ENCODE measurements at places on chromosomes 4 and X. TPM values are rescaled to one million over a fixed set of nuclear protein-coding genes. Genes with fewer than 3 reads are reported as not detected.

DNA sequence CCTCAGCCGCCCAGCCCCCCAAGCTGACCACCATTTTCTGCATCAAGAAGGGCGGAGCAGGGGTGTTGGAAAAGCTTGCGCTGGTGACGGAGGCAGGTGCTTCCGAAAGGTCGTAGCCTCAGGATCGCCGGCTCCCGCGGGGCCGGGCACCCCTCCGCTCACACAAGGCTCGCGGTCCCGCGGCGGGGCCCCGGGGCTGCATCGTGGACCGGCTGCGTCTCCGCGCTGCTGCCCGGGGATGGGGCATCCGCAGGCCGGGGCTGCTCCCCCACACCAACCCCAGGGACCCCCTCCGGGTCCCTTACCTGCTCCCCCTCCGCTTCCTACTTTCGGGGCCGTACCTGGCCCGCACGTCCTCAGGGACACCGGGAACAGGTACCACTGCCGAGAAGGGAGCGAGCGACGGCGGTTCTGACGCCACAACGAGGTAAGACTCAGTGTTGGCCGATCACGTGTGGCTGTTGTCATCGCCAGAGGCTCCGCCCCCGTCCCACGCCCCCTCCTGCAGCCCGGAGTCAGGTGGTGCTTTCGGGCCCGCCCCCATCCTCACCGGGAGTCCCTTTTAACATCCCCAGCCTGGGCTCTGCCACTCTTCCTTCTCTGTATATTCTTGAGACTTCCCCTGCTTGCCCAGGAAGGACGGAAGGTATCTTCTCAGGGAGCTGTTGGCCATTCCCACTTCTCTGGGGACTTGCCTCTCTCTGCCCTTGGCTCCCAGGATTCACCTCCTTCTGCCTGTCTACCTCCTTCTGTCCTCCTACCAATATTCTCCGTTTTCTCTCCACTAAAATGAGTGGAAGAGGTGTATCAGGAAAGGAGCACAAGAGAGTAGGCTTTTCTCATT is at the start of gene BEX2:
BEX2 (minus strand) TSS at position 436 of the 844 bp plus-strand sequence. CDS start 1,014 bp downstream, outside the sequence.
- peak; percentile 70 for DNase-seq

DNA sequence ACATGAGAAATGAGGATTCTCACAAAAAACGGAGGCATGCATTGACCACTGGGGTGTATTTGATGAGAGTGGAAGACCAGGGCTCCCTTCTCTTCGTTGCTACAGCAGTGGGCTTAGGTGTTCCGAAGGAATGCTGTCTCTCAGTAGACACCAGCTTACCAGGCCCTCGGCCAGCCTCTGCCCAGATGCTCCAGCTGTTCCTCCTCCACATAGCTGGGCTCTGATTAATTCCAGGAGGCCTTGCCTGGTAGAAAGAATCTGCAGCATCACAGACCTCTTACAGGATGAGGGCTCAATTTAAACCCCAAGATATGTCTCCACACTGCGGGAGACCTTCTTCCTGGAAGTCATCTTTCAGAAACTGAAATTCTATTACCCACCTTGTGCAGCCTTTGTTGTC is 346.6 kb upstream of the TENM3 start:
- no peak for DNase-seq

- no peak for DNase-seq
Measured at GRCh38 chr4:140717313-140717712, 38.9 kb downstream of the TBC1D9 start.

GRCh38 chrX:38089173-38089982 is 83.0 kb downstream of the SYTL5 start:
- no peak for DNase-seq

DNA sequence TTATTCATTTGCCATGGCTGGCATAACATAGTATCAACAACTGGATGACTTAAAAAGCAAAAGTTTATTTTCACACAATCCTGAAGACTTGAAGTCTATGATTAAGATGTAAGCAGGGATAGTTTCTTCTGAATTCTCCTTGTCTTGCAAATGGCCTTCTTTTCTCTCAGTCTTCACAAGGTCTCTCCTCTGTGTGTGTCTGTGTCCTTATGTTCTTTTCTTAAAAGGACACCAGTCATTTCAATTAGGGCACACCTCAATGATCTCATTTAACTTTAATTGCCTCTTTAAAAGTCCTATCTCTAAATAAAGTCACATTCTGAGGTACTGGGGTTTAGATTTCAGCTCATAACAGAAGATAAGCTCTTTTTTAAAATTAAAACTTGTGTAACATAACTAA is 399.7 kb downstream of the PABPC4L start:
- no peak for DNase-seq

DNA sequence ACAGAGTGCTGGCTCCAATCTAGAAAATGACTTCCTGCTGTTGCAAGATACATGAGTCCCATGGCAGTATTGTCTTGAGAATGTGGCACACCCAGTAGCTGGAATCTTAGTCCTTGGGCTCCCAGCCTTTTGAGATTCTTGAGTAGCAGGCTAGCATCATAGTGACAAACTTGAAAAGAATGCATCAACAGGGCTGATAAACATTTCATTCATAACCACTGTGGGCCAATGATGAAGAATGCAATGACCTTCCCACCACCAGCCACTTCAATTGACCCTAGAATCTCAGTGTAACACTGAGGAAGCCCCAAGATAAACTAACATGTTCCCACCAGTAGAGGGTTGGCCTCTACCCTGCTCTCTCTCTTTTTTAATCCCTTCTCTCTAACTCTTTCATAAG is 329.3 kb downstream of the GBA3 start:
- DNase-seq = no peak

- no peak for DNase-seq
Measured at GRCh38 chrX:133542476-133542875, 127.2 kb upstream of the GPC4 start.

- DNase-seq = no peak
Measured at GRCh38 chrX:10103023-10103422, 53.8 kb upstream of the CLCN4 start.

- DNase-seq = no peak
Measured at GRCh38 chrX:386239-386767, 404 bp downstream of the PPP2R3B start.

DNA sequence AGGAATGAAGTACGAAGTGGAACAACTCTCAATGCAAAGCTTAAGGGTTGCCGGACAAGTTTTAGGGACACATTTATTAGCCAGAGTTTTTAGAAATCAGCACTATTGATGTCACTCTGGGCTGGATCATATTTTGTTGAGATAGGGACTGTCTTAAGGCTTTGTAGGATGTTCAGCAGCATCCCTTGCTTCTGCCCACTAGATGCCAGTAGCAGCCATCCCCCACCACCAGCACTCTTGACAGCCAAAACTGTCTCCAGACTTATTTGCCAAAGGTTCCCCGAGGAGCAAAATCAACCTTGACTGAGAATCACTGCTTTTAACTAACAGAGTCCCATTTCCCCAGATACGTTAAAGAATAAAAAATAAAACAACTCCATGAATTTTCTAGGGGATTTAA is 1497.3 kb downstream of the STIM2 start:
- DNase-seq = no peak

GRCh38 chrX:7191681-7192110 is 43.7 kb upstream of the PUDP start:
- DNase-seq = no peak

- DNase-seq = no peak
Measured at GRCh38 chrX:45322820-45323219, 122.1 kb upstream of the DIPK2B start.

GRCh38 chr4:38623260-38623659 is 40.7 kb upstream of the KLF3 start:
- DNase-seq = no peak

DNA sequence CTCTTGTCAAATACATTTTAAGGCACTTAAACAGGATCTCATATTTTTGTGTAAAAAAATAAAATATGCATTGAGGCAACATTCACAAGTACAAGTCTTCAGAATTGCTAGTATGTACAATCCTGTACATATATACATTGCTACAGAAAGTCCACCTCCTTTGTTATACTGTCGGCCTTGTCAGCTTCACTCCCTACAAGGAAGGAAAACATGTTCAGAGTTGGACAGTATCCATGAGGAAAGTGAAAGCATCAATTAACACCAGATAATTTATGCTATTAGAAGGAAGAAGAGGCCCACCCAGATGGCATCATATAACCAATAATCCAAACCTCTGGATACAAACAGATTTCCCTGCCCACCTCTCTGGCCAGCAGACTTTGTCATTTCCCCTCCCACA is 42.0 kb downstream of the REELD1 start:
- DNase-seq = no peak

DNA sequence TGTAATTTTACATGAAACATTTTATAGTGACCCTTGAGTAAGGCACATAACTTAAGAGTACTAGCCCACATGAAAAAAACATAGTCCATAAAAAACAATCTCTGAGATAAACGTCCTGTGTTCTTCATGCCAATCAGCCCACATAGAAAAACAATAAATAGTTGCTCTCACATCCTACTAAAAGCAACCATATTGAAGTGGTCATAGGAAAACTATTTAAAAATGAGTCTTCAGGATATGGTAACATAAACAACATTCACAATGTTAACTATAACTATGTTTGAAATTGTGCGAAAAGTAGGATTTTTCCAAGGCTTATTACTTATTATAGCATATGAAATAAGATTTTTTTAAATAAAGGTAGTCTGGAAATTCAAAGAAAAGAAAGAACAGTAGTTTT is 77.1 kb upstream of the EPHA5 start:
- DNase-seq = no peak

DNA sequence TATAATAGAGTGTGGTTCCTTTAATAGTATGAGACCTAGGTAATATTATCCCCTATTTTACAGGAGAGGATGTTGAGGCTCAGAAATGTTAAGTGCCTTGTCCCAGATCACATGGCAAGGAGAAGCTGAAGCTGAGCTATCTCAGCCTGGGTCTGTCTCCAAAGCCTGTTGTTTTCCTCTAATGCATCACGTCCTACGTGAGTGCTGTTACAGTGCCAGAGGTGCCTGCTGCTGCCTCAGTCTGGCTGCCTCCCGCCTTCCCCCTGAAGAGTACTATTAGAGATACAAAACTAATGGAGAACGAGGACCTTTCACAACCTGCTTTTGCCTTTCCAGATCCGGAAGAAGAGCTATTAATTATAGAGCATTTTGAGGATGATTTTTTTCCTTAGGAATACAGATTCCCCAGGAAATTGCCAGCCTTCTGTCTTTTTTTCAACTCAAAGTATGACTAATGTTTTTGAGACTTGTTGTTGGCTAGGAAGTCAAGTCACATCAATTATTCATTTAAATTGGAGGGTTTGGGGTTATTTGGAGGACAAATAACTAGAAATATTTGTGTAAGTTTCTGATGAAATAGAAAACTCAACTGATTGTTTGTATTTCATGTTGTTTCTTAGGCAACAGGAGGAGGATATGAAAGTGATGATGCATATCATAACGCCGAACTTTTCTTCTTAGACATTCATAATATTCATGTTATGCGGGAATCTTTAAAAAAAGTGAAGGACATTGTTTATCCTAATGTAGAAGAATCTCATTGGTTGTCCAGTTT is 43.9 kb upstream of the MTMR1 start:
- no peak for DNase-seq

- no peak for DNase-seq
Measured at GRCh38 chrX:46647251-46647650, 73.7 kb downstream of the CHST7 start.

- no peak for DNase-seq
Measured at GRCh38 chr4:86291180-86291579, 68.7 kb downstream of the MAPK10 start.

DNA sequence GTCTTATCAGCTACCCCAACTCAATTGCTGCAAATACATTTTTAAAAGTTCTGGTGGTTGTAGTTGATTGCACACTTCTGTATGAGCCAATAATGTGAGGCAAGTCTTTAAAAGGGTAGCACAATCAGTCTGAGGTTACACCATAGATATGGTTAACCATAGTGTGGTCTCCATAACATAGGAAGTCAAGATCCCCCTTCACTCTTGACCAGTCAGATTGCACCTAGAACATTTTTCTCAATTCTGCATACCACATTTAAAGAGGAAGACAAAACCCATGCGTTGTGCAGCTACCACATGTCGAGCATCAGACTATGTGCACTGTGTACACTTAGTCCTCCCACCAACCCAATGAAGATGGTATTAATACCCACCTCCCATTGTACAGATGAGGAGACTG is 26.5 kb upstream of the CYBB start:
- no peak for DNase-seq

DNA sequence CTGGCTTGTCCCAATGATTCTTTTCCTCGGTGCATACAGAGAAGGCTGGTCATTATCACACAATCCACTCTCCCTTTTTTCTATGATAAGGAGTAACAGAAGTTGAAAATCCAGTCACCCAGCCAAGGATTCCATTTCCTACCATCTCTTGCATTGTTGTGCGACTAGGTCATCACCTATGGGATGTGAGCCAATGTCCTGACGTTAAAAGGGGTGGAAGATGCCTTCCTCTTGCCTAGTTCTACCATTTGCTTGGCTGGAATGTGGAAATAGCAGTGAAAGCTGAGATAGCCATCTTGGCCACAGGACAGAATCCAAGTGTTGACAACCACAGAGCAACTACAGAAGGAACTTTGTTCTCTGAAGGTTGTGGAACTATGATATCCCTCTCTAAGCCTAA is 132.2 kb upstream of the KIT start:
- DNase-seq = no peak

- no peak for DNase-seq
Measured at GRCh38 chr4:153535772-153536513, 69.8 kb downstream of the TMEM131L start.

DNA sequence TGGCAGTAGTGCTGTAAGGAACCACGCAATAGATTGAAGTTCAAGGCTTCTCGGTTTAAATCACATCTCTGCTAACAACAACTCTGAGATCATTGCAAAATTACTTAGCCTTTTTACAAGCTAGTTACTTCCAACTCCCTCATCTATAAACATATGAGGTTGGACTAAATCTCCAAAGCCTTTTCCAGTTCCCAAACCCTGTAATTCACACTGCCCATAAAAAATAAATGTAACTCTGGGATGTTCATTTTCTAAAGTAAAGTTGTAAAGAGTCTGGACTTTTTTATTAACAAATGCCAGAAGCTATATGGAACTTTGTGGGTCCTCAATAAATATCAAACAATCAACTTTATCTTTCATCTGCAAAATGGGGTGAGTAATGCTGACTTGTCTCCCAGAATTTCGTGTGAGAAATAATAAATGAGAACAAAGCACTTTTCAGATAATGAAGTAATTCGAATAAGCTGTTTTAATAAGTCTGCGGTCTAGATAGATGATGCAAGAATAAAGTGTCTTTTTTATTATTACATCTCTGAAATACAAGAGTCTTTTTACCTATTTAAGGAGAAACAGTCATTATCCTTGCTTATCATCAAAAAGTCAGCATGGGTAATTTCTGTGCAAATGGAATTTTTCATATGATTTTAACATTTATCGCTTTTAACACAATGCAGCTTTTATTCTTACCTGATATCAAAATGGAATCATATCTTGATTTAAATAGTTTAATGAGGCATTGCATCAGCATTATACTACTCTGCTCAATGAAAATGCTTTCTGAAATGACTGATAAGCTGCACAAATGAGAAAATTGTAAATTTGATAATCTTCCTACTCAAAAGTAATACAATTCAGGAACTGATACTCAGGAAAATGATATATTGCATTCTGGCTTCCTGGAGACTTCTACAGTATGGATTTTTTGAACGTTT is 252.6 kb downstream of the BANK1 start:
- DNase-seq = no peak

MAML3 gene
- 7.7 TPM for total RNA-seq

FSTL5 gene
- total RNA-seq = 106 TPM

SOWAHD gene
- total RNA-seq = 0.82 TPM

SPARCL1 gene
- total RNA-seq = 48.9 TPM

FDCSP gene
- total RNA-seq = not detected

SPATA4 gene
- total RNA-seq = 0.82 TPM

ELF2 gene
- total RNA-seq = 141 TPM

SLC6A14 gene
- total RNA-seq = not detected

PNMA5 gene
- 2.4 TPM for total RNA-seq

SORBS2 gene
- 46.9 TPM for total RNA-seq

SPINK2 gene
- total RNA-seq = not detected

NEUROG2 gene
- total RNA-seq = 36.7 TPM

All from frontal cortex (tissue), 4 donors.